ENCODE measurements at places on chromosomes 6 and 20.

- DNase-seq: no peak
These were observed 3.0 kb upstream of the GRM4 start for GRCh38 chr6:34148631-34149451.

DNA sequence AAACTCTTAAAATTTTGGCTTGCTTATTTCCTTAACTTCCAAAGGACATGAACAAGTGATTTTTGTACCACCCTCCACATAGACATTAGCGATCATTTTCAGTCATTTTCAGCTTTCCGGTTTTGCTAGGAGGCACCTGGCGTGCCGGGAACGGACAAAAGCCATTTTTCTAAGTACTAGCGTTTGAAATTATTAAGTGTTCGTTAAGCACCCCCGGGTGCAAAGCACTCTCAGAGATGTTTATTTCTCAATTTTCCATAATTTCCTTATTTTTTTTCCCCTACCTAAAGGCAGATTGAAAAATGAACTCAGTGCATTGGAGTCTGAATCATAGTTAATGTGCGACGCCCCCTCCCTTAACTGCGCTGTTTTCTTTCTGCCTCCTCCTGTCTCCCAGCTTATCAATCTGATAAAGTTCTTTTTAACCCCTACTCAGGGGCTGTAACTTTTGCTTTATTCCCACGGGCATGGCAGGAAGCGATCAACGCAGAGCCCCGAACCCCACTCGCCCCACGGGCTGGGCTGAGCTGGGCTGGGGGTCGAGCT is 58.2 kb downstream of the ZNF831 start:
- DNase-seq: no peak

DNA sequence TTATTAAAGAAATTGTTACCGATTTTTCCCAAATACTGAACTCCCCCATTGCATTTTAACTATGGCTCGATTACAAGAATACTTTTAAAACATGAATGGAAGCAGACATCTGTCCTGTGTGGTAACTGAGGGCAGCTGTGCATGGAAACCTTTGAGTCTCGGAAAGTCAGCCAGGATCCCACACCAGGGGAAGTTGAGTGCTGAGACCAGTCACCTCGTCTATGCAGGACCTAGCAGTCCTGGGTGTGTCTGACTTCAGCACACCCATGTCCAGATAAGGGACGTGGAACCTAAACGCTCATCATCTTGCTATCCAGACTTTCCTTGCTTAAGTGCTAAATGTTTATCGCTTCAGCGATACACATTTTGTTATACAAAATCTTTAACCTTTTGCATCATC is 6.1 kb downstream of the RIN2 start:
- DNase-seq: no peak

DNA sequence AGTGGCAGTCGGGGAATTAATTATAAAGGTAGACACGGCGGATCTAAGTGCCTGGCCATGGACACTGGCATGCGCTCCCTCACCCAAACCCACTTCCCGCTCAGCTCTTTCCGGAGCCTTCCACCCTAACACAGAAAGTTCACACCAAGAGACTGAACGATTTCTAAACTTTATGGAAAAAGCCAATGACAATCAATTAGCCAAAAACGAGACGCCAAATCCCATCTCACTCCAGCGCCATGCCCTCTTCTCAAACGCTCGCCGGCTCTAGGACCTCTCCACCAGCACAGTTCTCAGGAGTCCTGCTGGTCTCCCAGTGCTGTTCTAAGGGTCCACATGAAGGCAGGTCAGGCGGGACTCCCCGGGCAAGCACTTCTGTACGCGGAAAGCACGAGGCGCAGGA is 641 bp downstream of the SF3B5 start:
- no peak for DNase-seq

GRCh38 chr6:35674594-35674993 is 14.1 kb downstream of the FKBP5 start:
- no peak for DNase-seq

- DNase-seq: no peak
These were observed 13.8 kb downstream of the HECA start for GRCh38 chr6:139148557-139149235.

GRCh38 chr6:17431581-17431980 is 38.2 kb downstream of the CAP2 start:
- DNase-seq: no peak
